A172 (cell line): ENCODE measurements at places on chromosomes 7 and 10.

GRCh38 chr7:120164-120991, 72.0 kb upstream of the FAM20C start:
- DNase-seq = no peak

- DNase-seq = no peak
Observed at GRCh38 chr7:47580175-47580706, 1.7 kb downstream of the TNS3 start.

DNA sequence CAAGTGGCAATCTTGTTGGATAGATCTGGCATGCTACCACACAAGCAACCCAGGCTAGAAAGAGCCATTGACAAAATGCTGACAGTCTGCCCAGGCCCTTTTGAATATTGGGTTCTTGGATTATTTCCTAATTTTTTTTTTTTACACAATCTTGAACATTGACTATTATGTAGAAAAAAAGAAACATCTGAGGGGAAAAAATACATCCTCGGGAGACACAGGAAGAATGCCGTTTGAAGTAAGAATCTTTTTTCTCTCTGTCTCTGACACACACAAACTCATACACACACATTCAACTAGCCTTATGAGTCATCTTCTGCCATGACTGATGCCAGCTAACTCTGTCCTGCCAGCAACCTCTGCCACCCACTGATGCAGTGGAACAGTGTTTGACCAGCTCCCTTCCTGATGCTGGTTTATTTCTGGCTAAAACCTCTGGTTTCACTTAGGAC, 47.2 kb downstream of the SORBS1 start:
- peak; percentile 86 for DNase-seq

DNA sequence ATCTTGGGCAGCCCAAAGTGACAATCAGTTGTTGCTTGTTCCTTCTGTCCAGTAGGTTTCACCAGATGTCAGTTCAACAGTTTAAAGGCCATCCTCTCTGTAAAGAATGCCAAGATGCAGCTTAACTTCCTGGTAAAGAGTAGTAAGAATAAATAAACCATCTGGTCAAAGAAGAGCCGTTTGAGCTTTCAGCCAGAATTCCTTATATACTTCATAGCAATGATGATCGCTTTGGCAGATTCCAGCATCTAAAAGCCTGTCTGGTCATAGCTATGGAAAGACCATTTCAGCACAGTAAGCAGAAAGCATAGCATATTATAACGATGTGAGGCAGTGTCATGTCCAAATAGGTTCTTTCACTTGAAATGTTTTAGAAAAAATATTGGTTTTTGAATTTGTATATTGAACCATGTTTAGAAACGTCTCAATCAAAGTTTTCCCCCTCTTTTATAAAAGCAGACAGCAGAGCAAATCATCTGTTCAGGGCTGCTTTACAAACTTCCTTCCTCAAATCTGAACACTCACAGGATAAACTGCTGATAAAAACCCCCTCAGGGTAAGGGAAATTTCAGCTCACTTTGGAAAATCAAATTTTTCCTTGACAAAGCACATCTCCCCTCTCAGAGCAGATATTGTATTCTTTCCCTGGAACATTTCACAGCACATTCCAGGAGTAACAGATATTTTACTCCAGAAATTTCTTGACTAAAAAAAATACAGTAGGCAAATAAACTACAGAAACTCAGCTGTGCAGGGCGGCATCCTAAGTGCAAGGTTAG, 184.1 kb downstream of the NOC3L start:
- no peak for DNase-seq

DNA sequence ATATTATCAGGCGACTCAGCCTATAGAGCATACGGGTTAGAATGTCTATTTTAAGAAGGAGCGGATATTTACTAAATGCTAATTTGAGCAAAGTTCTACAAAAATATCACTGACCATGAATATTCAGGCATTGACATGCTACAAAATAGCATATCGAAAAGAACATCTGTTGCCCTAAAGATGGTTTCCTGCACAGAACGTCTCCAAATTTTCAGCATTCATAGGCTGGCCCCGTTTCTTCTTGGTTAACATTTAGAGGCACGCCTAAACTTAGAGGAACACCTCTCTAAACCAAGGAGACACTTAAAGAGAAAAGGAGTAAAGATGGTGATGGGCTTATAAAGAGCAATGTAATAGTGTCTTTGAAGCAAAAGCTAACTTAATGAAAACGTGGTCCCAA, 1.3 kb upstream of the MINPP1 start:
- DNase-seq = no peak

- DNase-seq = no peak
Observed at GRCh38 chr10:5782174-5782573, 31.1 kb downstream of the GDI2 start.

GRCh38 chr10:52956861-52957260, 184.3 kb upstream of the MBL2 start:
- DNase-seq = no peak

- DNase-seq = peak; percentile 69
Observed at GRCh38 chr7:78587443-78588044, 789.0 kb downstream of the PHTF2 start.

- no peak for DNase-seq
Observed at GRCh38 chr7:158760936-158761335, 56.3 kb upstream of the NCAPG2 start.

DNA sequence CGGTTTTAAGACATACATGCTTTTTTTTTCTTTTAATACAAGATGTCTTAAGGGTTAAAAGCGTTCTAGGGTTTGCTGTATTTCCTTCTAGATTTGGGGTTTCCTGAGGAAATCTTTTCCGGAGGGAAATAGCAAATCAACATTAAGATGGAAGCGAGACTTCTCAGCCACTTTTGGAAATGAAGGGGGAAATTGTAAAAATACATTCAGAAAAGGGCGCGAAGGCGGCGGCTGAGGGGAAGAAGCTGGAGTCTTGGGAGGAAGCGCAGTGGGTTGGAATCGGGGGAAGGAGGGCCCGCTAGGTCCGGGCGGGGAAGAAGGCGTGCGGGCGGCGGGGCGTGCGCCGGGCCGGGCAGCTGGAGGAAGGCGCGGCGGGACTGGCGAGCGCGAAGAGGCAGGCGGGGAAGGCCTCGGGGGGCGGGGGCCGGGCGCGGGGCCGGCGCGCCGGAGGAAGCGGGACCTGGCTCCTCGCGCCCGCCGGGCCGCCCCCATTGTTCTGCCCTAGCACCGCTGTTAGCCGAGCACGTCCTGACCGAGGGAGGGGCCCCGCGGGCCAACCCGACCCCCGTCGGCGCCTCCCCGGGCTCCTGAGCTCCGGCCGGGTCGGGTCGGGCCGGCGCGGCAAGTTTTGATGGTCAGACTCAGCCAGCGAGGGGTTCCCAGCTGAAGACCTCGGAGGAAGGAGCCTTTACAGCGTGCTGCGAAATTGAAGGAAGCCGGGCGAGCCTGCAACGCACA, 1.5 kb upstream of the SKIDA1 start:
- DNase-seq = no peak

DNA sequence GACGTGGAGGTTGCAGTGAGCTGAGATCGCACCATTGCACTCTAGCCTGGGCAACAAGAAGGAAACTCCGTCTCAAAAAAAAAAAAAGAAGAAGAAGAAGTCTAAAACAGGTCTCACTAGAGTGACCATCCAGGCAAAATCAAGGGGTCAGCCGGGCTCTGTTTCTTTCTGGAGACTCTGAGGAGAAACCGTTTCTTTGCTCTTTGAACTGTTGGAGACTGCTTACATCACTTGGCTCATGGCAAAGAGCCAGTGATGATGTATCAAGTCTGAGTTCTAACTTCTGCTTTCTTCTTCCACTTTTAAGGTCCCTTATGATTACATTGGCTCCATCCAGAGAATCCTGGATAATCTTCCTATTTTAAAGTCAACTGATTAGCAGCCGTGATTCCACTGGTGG, 306.8 kb downstream of the WDR11 start:
- no peak for DNase-seq

DNA sequence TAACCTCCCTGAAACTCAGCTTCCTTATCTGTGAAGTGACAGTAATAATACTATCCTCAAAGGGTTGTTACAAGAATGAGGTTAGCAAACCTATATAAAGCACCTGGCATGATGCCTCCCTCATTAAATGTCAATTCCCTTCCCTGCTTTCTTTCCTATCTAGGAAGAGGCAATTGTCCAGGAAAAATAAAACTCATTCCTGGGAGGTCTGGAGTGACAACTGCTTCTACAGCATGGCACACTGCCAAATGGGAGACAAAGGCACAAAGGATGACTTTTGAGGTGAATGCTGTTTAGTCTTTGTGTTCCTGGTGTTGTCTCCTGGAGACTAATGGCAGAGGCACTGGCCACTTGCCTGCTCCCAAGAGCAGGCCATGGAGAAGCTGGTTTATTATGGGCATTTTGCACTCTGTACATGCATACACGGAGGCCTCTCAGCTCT, 32.2 kb upstream of the PDE1C start:
- peak; percentile 67 for DNase-seq

DNA sequence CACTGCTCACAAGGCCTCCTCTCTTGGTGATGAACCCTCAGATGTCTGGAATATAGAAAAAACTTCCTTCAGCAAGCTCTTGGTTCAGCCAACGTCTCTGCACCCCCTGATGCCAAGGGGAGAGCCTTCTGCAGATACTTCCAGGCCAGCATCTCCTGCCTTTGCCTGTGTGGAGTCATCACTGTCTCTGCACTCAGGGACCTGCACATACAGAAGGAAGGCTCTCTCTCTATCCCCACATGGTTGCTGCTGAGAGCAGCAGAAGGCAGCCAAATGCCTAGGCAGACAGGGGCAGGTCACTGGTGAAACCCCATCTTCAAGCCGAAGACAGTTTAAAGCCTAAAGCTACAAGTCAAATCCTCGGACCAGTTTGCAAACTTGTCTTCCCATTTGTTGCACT, 137.6 kb downstream of the WDR11 start:
- DNase-seq = no peak

GRCh38 chr10:119413471-119414080, 128.9 kb downstream of the RGS10 start:
- no peak for DNase-seq

GRCh38 chr7:70953331-70953741, 178.6 kb upstream of the GALNT17 start:
- DNase-seq = no peak

DNA sequence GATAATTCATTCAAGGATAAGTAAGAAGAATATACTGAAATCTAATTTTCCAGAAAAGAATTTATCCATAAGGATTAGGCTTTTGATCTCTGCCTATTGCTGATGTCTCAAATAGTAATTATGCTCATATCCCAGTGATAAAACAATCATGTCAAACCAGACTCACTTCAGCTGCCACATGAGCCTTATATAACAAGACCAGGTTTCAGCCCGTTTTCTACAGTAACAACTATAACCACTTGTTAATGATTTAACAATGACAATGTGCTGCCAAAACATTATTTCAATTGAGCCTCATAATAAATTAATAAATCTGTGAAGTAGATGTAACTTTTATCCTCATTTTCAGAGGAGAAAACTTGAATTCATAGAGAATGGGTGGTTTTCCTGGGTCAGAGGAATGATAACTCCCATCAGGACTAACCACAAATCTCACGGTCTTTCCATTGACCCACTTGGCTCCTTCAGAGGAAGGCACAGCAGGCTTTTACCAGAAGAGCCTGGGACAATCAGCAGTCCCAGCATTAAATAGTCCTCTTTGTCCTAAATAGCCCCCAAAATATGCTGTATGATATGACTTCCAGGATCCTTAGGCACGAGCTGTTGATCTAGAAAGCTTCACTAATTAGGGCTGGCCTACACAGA, 42.5 kb upstream of the SLIT1 start:
- no peak for DNase-seq

- DNase-seq = no peak
Observed at GRCh38 chr10:62442006-62442405, 67.8 kb downstream of the ZNF365 start.

GRCh38 chr7:29592866-29593265, 29.2 kb downstream of the PRR15 start:
- no peak for DNase-seq

DNA sequence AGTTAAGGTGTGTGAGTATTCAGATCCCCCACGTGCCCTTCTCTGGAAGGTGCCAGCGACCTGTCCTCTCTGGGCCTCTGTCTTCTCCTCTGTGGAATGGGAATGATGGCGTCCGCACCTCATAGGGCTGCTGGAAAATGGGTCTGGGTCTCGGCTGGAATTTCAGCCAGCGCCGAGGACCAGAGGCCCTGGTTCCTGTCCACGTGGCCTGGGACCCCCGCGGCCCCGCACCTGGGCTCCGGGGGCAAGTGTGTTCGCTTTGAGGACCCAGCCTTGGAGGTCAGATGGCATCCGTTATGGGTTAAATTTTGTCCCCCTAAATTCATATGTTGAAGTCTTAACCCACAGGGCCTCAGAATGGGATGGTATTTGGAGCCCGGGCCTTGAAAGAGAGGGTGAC, 32.6 kb upstream of the PSMG3 start:
- DNase-seq = no peak

DNA sequence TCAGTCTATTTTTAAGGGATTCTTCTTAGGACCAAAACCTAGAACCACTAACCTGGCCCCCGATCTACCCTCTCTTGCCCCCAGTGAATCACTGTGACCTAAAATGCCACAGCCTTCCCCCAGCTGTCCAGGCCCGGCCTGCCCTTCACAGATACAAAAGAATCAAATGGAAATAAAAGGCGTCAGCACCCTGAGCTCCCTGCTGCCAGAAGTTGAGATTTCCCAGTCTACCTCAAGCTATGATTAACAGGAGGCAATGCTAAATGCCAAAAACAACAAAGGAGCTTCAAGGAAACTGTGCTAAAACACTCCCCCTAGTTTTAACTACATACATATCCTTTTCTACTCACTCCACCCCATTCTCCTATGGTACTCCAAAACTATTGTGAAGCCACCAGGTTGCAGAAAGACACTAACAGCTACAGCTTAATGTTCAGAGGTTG, 67.8 kb downstream of the GSAP start:
- DNase-seq = peak; percentile 84

GRCh38 chr7:379456-380138, 89.6 kb downstream of the FOXL3 start:
- no peak for DNase-seq

DNA sequence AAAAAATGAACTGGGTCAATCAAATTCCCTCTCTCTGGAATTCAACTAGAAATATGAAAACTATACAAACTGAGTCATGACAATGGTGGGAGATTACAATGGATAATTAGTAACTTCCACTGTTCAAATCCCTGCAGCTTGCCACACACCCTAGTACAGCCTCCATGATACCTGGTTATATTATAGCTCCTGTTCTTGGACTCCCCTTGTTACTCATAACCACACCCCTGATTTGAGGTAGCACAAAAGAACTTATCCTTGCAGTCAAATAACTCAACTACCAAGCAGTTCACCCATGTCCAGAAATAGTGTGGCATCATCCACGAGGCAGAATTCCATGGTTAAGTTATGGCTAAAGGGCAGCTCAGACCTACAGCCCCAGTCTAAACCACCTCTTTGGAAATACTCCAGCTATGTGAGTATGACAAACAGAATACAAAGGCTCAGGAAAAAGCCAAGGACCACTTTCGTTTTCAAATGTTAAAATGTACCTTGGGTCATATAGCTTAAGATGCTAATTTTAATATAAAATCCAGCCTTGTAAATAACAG, 164.7 kb downstream of the CPEB3 start:
- peak; percentile 33 for DNase-seq

GRCh38 chr7:158638001-158638400, 50.4 kb upstream of the PTPRN2 start:
- no peak for DNase-seq

GRCh38 chr10:17528306-17528862, 74.0 kb upstream of the ST8SIA6 start:
- DNase-seq = no peak
